ENCODE measurements at places on chromosomes 11 and 22.

- no peak for DNase-seq
Measured at GRCh38 chr11:123427405-123427804, 2.7 kb upstream of the GRAMD1B start.

DNA sequence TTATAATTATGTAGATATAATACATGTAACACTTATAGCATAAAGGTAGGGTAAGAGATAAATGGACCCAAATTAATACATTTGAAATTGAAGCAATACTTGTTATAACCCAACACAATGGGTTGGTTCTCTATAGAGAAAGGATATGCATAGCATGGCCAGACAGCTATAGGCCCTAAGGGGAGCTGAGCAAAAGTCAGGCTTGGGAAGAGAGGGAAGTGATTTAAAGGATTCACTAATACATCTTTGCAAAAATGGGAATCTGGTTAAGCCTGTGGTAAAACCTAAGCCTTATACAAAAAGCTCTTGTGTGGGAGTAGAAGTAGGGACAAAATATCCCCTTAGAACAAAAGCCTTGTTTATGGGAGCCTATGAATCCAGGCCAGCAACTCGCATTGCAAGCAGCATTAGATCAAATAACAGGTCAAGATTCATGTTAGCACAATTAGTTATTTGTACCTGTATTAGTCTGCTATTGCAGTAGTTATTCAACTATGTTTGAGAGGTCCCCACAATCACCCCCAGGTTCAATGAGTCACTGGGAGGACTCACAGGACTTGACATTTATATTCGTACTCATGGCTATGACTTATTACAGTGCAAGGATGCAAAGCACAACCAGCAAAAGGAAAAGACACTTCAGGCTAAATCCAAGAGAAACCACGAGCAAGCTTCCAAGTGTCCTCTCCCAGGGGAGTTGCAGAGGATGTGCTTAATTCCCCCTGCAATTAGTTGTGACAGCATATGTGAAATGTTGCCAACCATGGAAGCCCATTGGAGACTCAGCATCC lies 144.7 kb upstream of the LMO1 start:
- DNase-seq = no peak

GRCh38 chr11:22203281-22203680 lies 10.4 kb downstream of the ANO5 start:
- DNase-seq = no peak

- DNase-seq = no peak
Measured at GRCh38 chr22:36145881-36146280, 14.7 kb downstream of the APOL3 start.

DNA sequence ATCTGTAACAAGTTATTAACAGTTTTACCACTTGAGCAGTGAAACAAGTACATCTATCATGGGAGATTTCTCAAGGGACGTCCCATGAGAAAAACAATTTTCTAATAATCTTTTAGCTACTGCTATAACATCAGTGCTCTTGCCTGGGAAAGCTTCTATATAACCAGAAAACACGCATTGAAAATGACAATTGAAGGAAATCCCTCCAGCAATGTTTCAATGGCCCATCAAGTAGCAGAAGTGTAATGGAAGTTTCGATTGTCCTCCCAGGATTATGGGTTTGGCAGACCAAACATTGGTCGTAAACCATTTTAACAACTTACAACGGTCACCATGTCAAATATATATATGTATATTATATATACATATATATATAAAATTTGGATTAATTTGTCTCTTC lies 8.0 kb upstream of the PRR33 start:
- no peak for DNase-seq

- no peak for DNase-seq
Measured at GRCh38 chr22:28768701-28769393, 3.6 kb upstream of the CCDC117 start.

DNA sequence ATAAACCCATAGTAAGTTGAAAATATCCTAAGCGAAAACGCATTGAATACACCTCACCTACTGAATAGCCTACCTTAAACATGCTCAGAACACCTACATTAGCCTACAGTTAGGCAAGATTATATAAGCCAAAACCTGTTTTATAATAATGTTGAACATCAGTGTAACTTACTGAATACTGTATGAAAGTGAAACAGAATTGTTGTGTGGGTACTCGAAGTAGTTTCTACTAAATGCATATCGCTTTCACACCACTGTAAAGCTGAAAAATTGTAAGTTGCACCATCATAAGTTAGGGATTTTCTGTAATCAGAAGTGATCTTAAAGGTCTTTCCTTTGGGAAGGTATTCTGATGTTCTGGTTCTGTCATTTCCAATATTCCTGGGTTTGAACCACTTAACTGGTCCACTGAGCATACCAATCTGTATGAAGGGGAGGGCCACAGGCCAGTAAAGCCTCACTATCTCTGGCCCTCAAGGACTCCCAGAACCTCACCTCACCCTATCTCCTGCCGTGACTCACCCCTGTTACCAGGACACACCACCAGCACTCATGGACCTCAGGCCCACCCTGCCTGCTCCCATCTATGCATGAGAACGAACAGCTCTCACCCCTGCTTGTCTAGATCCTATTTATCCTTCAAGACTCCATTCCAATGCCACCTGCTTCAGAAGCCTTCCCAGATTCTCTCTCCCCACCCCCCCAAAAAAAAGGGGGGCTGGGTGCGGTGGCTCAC lies 70.0 kb downstream of the NAT10 start:
- DNase-seq = no peak

DNA sequence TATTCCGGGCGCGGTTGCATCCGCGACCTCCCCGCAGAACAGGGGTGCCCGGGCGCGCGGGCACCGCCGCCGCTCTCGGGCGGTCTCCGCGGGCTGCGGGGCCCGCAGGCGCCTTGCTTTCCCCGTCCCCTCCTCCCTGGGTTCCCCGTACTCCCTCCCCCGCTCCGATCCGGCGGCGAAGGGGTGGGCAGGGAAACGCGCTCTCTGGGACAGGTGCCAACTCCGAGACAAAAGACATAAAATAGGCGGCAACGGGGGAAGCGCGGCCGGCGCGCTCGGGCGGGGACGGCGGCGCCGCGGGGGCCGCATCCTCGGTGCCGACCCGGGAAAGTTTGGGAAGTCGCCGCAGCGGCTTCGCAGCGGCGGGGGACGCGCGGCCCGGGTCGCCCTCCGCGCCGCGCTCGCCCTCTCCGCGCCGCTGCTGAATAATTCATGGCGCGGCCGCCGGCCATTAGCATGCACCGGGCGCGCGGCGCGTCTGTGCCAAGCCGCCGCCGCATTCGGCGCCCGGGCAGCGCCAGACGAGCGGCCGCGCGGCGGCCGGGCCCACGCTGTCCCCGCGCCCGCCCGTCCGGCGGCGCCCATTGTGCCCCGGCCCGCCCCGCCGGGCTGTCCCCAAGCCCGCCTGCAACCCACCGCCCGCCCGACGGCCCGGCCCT lies 78.7 kb upstream of the PPARA start:
- DNase-seq = no peak

- DNase-seq = no peak
Measured at GRCh38 chr11:16297332-16297731, 59.0 kb downstream of the SOX6 start.

DNA sequence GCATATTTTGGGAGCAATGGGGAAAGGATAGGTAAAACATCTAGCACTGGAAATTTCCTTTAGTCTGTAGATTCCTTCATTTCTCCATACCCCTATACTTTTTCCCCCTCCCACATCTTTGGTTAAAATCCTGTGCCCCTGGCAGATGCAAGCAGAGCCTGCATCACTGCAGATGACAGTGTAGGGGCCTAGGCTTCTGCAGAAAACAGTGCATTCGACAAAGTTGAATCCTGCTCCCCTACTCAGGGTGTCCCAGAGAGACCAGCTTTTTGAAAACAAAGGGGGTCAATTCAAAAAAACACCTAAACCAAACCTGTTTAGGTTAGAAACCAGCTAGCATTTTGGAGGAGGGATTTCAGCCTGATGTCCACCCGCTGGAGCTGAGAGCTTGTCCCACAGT lies 43.8 kb upstream of the BLID start:
- no peak for DNase-seq

- DNase-seq = no peak
Measured at GRCh38 chr11:35549787-35550186, 24.4 kb upstream of the PAMR1 start.

GRCh38 chr11:26823963-26824362 lies 102.1 kb upstream of the SLC5A12 start:
- DNase-seq = no peak

DNA sequence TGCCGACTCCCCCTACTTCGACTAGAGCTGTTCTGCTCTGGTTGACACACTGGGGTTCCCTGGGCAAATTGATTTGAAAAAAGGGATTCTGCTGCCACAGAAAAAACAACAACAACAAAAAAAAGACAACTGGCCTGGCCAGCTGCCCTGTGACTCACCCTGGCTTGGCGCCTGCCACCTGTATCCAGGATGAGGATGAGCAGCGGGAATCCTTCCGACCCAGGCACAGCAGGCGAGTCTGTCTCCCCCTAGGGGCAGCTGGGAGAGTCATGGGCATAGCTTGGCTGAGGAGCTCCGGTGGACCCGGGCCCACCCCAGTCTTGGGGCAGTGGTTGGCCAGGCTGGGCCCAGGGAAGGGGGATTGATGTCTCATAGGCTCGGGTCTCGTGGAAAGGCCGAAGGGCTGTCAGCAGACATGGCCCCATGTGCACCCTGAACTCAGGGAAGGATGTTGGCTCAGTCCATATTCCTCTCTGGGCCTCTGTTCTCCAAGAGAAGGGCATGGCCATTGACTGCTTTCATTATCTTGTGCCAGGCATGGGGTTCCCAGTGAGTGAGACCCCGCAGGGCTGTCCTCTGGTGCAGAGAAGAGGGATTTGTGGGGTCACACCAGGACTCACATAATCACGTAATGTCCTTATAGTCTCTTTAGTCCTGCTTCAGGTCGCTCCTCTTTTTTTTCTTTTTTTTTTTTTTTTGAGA lies 10.4 kb upstream of the SUN2 start:
- peak; percentile 22 for DNase-seq

DNA sequence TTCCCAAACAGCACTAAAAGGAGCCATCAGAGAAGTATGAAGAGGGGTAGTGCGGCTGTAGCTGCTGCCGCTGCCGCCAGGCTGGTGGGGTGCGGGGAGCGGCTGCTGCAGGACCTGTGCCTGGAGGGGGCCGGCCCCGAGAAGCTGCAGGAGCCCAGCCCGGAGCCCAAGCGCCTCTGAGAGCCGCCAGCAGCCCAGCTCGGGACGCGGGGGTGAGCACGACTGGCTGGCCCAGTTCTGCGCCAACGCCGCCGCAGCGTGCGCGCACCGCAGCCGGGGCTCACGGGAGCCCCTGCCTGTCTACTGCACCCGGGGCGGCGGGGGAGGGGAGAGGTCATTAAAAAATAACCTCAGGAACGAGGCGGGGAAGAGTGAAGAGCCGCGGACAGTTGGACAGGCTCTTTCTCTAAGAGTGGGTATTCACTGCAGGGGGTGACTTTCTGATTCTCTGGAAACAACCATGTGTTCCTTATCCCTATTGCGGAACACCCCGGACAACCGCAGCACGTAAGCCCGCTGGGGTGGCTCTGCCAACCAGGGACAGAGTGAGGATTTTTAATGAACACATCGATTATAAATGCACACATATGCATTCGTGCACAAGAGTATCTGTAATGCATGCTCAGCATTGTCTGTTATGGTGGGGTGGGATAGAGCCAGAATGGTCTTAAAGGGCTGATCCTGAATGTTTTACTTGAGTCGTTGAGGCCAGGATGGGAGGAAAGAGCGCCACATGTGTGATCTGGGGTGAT lies 453 bp downstream of the GAS2 start:
- no peak for DNase-seq

Data from NT2/D1 (cell line).